Breast epithelium (tissue), 4 donors: ENCODE measurements at places on chromosomes 5 and 9. TPM values are rescaled to one million over a fixed set of nuclear protein-coding genes. Genes with fewer than 3 reads are reported as not detected.
A peak's percentile ranks its signal among the peaks of the same experiment; 100 is the strongest.

The ACOT12 gene
- total RNA-seq: not detected

The TPPP gene
- 2.9 TPM for total RNA-seq

The SLC9A3 gene
- 2.3 TPM for total RNA-seq

The C1QTNF3 gene
- 22.2 TPM for total RNA-seq

The MTAP gene
- total RNA-seq: 40.2 TPM

The LCN1 gene
- not detected for total RNA-seq

DNA sequence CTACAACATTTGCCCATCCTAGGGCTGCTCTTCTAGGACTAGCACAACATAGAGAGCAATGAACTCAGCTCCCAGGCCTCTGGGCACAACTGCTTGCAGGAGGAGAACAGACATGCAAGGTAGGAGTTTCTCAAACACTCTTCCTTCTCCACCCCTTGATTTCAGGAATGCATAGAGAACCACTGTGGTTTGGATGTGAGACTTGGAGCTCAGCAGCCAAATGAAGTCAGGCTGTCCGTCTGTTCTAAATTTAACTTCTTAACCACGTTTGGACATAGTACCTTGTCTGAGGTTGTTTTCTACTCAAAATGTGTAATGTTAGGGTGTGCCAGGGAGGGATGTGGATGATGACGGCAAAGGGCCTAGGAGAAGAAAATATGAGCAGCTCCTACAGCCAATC, 515.1 kb upstream of the TNC start:
- H3K4me1 ChIP-seq: no peaks in the 10 kb centered on the region
- H3K36me3 ChIP-seq: no peaks in the 10 kb centered on the region
- no peak overlapping the region for H3K4me3 ChIP-seq
- H3K27ac ChIP-seq: no peak overlapping the region

- no peak overlapping the region for H3K4me3 ChIP-seq
- H3K27me3 ChIP-seq: no peaks in the 10 kb centered on the region
- H3K36me3 ChIP-seq: no peaks in the 10 kb centered on the region
- no peak overlapping the region for H3K27ac ChIP-seq
- no peaks in the 10 kb centered on the region for H3K4me1 ChIP-seq
- DNase-seq: no peak
These were observed 73.8 kb downstream of the HCN1 start for GRCh38 chr5:45622365-45622764.

DNA sequence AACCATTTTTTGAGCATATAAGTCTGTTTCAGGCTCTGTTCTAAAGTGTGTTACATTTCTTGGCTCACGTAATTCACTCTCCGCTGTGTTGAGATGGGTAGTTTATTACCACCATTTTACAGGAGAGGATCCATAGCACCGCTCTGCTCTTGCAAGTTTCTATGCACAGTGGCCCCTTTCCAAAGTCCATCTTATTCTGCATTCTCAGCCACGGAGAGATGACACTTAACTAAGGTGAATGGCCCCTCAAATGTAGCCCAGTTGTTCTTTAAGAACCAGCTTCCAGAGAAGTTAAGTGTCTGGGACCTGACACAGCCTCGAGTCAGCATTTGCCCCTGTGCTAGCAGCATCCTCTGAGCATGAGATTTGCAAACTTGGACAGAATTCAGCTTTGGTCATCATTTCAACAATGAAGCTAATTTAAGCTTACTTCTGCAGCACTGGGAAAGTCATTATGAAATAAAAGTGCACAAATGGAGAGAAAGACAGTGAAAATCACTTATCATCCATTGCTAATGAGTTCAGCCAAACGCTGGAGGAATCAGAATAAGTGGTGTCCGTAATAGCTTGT, 61.9 kb downstream of the FAM78A start:
- no peak overlapping the region for H3K27ac ChIP-seq
- H3K27me3 ChIP-seq: no peaks in the 10 kb centered on the region
- no peaks in the 10 kb centered on the region for H3K4me1 ChIP-seq
- no peak for DNase-seq

DNA sequence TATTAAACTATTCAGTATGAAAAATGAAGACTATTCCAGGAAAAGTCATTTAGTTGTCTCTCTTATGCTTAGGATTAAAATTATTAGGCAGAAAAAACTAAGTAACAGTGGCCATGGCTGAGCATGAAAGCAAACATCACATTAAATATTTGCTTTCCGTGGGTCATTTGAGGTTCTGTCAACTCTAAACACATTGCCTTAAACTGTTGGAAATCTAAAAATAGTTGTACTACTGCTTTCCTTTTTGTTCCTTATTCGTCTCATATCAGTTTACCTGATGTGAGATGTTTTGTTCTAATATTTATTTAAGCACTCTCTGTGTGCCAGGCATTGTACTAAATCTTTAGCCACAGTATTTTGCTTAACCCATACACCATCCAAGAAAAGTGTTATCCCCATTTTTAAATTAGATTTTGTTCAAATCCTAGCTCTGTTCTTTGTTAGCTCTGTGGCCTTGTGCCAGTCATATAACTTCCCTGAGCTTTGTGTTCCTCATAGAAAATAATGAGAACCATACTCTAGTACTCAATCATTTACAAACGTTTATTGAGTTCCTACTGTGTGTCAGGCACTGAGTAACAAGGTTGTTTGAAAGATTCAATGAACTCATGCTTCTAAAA, 18.7 kb upstream of the ZNF608 start:
- no peak overlapping the region for H3K27ac ChIP-seq
- no peaks in the 10 kb centered on the region for H3K36me3 ChIP-seq
- H3K4me1 ChIP-seq: no peaks in the 10 kb centered on the region

GRCh38 chr5:102119252-102119651, 176.8 kb downstream of the SLCO4C1 start:
- H3K36me3 ChIP-seq: no peaks in the 10 kb centered on the region
- no peak for DNase-seq
- H3K4me1 ChIP-seq: no peaks in the 10 kb centered on the region
- H3K27ac ChIP-seq: no peak overlapping the region
- no peak overlapping the region for H3K4me3 ChIP-seq
- no peaks in the 10 kb centered on the region for H3K27me3 ChIP-seq

DNA sequence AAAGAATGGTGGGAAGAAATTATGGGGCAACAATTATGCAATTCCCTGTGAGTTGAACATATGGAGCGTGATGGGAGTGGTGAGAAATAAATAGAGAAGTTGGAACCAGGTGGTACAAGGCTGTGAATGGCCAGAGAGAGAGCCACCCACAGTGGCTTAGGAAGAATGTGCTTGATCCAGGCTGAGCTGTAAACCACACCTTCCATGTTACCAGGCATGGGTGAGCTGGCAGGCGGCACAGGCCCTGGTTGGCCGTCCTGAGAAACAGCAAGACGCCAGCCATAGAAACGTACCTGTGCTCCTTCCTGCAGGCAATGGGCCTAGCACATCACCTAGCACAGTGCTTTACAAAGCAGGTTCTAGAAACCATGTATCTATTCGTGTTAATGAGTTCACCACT, 74.3 kb downstream of the EPB41L4B start:
- no peak overlapping the region for H3K27ac ChIP-seq
- H3K27me3 ChIP-seq: no peaks in the 10 kb centered on the region
- H3K4me1 ChIP-seq: no peaks in the 10 kb centered on the region
- H3K4me3 ChIP-seq: no peak overlapping the region

DNA sequence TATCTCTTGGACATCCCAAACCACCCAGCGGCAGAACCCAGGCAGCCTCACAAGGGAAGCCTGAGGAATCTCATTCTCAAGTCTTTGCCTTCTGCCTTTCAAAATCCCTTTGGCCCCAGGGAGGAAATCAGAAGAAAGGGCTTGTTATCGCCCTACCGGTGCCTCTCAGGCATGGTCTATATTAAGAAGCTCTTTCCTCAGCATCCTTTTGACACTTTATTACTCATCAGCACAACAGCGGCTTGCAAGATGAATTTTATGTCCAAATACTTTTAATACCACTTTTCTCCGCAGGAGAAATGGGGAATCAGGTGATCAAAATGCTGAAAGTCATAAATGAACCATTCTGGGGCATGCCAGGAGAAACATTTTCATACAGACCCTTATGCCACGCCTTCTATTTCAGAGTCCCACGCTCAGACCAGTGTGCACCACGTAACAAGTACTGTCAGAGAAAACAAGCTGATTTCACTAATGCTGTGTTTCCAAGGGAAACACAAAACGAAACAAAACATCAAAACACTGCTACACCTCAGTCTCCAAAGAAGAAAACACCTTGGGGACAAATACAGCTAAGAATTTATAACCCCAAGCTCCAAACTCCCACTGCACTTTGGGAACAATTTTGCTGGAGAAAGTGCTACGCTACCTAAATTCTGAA, 30.0 kb downstream of the RAPGEF1 start:
- no peaks in the 10 kb centered on the region for H3K27me3 ChIP-seq
- H3K4me1 ChIP-seq: peaks cover 9% of the 10 kb centered on the region
- no peak overlapping the region for H3K4me3 ChIP-seq
- H3K27ac ChIP-seq: peak overlapping the region; percentile 69
- no peaks in the 10 kb centered on the region for H3K36me3 ChIP-seq

DNA sequence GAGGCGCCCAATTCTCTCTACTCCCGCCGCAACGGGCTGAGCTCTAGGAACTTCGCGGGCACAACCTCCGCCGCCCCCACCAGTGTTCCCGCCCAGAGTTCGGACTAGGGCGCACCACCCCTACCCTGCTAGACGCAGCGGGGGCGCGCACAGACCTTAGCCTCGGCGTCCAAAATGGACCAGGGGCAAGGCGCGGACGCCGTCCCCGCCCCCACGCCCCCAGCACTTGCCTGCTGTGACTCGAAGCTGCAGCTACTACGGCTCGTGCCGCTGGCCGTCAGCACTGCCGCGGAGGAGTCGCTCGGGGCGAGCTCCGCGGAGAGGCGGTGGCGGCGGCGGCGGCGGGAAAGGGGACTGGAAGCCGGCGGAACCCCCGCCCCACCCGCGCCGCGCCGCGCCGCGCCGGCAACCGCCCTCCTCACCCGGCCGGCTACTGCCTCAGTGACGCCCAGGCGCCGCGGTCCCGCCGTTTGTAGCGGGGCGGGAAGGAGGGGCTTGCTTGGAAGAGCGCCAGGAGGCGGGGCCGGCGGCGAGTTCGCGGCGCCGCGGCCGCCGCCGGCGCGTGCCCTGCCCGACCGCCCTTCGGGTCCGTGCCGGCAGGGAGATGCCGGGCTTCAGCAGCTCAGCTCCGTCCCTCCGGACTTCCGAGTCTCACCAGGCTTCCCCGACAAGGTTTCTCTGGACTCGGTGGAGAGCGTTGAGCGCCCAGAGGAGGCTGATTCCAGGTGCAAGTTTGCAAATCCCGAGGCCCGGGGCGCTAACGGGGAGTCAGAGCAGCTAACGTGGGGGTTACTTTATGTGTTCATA, 4.5 kb downstream of the ELAVL2 start:
- peaks cover 6% of the 10 kb centered on the region for H3K27me3 ChIP-seq
- no peaks in the 10 kb centered on the region for H3K36me3 ChIP-seq
- no peak for DNase-seq
- H3K27ac ChIP-seq: no peak overlapping the region
- H3K4me1 ChIP-seq: no peaks in the 10 kb centered on the region
- H3K4me3 ChIP-seq: peak overlapping the region; percentile 29

DNA sequence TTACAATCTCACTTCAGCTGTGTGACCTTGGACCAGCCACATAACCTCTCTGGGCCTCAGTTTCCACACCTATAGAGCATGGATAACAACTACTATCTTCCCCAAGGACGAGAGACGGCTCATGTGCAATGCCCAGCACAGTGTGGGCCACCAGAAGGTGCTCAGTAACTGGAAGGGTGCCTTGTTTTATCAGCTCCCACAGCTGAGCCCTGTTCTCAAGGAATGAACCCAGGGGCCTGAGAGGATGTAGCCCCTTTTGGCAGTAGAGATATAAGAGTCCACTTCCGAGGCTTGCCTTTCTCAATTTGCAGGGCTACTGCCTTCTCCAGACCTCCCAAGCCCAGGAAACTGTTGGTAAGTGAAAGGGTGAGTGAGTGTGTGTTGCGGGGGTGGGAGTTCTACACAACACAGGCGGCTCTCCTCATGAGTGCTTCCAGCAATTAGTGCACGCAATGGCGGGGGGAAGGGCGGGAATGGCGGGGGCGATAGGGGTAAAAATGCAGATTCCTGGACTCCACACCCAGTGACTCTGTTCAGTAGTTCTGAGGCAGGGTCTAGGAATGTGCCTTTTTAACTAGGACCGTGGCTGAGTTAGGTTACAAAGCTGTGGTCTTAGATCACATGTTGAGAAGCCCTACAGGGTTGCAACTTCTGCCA, 185.1 kb downstream of the FSTL4 start:
- H3K27me3 ChIP-seq: no peaks in the 10 kb centered on the region
- H3K4me3 ChIP-seq: no peak overlapping the region
- H3K36me3 ChIP-seq: no peaks in the 10 kb centered on the region
- H3K27ac ChIP-seq: no peak overlapping the region
- no peak for DNase-seq
- no peaks in the 10 kb centered on the region for H3K4me1 ChIP-seq

GRCh38 chr5:56388229-56388985, 155.3 kb upstream of the ANKRD55 start:
- H3K27me3 ChIP-seq: no peaks in the 10 kb centered on the region
- H3K27ac ChIP-seq: no peak overlapping the region
- H3K36me3 ChIP-seq: no peaks in the 10 kb centered on the region

DNA sequence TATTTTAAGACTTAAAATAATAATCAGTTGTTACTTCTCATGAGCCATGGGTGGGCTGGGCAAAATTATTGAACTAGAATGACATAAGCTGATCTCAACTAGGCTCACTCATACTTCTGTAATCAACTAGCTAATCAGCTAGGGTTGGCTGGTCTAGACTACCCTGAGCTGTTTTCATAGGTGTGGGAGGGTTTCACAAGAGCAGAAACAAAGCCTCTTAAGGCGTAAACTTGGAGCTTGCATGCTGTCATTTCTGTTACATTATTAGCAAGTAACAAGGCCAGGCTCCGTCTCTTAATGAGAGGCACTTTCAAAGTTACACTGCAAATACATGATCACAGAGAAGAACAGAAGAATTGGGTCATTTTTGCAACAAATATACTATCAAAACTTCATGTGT, 57.2 kb upstream of the GHR start:
- no peak overlapping the region for H3K27ac ChIP-seq
- no peaks in the 10 kb centered on the region for H3K36me3 ChIP-seq
- no peak overlapping the region for H3K4me3 ChIP-seq
- no peaks in the 10 kb centered on the region for H3K27me3 ChIP-seq
- H3K4me1 ChIP-seq: no peaks in the 10 kb centered on the region
- DNase-seq: no peak

DNA sequence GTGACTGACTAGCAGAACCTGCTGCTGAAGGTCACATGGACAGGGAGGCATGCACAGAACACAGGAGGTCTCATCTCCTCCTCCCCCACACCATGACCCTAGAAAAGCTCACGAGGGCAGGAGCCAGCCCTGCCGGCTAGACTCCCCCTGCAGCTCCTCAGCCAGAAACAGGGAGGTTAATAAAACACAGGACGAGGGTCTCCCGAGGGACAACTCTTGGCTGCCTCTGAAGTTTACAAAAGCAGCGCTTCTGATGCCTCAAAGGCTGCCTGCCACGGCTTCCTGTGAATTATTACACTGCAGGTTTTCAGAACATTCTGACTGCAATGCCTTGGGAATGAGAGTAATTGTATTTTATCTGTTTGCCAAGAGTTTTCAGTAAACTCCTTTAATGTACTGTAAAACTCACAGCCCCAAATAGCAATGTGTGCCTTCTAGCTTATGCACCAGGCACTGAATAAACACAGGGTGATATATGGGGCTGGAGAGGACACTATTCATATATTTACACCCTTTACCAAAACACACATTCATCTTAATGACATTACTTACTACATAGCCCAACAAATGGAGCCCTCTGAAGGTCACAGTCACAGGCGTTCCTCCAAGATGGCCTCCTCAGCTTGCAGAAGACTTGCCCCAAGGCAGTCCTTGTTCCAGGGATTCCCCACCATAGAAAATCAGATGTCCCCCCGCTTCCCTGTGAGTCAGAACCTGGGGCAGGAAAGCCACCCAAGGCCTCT, 83.7 kb downstream of the C5orf15 start:
- H3K36me3 ChIP-seq: no peaks in the 10 kb centered on the region
- H3K27me3 ChIP-seq: no peaks in the 10 kb centered on the region
- H3K4me1 ChIP-seq: no peaks in the 10 kb centered on the region
- H3K4me3 ChIP-seq: no peak overlapping the region
- H3K27ac ChIP-seq: no peak overlapping the region
